ENCODE measurements at places on chromosomes 3 and 15. TPM values are rescaled to one million over a fixed set of nuclear protein-coding genes. Genes with fewer than 3 reads are reported as not detected.
A peak's percentile ranks its signal among the peaks of the same experiment; 100 is the strongest.

FBXO40 gene
- polyA plus RNA-seq, result not detected

DNA sequence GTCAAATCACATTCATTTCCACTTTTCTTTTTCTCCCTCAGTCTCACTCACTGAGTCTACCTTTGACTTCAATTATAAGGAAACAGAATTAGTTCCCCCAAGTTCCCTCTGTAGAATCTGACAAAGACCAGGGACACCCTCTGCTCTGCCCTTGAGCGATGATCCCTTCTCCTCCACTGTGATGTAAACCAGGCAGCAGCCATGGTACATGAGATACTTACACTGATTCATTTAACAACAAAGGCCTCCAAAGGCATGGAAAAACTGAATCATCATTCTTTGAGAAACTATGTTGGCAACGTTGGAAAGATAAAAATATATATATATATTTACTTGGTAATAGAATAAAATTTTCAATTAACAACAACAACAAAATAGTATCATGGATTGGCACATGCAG lies 84.1 kb downstream of the P3H2 start:
- H3K27me3 ChIP-seq, result peaks cover 3% of the 10 kb centered on the region
- DNase-seq, result no peak
- no peak overlapping the region for H3K27ac ChIP-seq
- H3K4me1 ChIP-seq, result no peaks in the 10 kb centered on the region

DNA sequence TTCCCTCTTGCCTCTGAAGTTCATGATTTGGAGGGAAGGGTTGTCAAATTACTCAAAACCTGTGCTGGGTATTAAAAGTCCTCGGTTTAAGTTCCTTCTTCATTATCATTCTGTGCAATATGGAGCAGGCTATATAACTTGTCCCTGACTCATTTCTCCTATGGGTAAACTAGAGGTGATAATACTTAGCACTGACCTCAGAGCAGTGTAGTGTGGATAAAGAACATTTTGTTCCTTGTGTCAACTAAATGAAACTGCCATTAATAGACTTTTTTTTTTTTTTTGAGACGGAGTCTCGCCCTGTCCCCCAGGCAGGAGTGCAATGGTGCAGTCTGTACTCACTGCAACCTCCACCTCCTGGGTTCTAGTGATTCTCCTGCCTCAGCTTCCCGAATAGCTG lies 2.2 kb upstream of the BBX start:
- no peak for DNase-seq
- H3K27ac ChIP-seq, result no peak overlapping the region
- no peaks in the 10 kb centered on the region for H3K27me3 ChIP-seq
- peaks cover 17% of the 10 kb centered on the region for H3K4me1 ChIP-seq
- H3K4me3 ChIP-seq, result no peak overlapping the region
- H3K36me3 ChIP-seq, result no peaks in the 10 kb centered on the region

- no peaks in the 10 kb centered on the region for H3K4me1 ChIP-seq
- H3K27ac ChIP-seq, result no peak overlapping the region
- H3K36me3 ChIP-seq, result no peaks in the 10 kb centered on the region
- H3K4me3 ChIP-seq, result no peak overlapping the region
These were observed 155.5 kb downstream of the POLR2M start for GRCh38 chr15:57861815-57862586.

GRCh38 chr15:52657338-52657737 lies 21.9 kb downstream of the ATOSA start:
- peaks cover 4% of the 10 kb centered on the region for H3K4me1 ChIP-seq
- no peaks in the 10 kb centered on the region for H3K36me3 ChIP-seq
- DNase-seq, result no peak
- H3K4me3 ChIP-seq, result no peak overlapping the region

DNA sequence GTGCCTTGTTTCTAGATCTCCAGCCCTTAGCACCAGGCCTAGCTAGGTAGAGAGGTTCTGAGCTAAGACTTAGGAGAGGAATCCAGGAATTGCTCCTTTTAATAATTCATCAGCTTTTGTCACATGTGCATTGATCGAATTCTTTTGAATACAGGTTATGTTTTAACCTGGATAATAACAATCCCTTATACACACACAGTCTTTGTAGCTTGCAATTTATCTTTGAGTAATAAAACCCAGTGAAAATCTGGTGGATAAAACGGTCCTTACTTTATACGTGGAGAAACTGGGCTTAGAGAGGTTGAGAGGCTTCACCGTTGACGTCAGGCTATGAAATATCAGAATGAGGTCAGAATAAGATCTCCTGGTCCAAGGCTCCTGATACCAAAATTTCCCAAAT lies 7.2 kb upstream of the SCN10A start:
- H3K27ac ChIP-seq, result no peak overlapping the region
- H3K36me3 ChIP-seq, result no peaks in the 10 kb centered on the region
- no peaks in the 10 kb centered on the region for H3K4me1 ChIP-seq

DNA sequence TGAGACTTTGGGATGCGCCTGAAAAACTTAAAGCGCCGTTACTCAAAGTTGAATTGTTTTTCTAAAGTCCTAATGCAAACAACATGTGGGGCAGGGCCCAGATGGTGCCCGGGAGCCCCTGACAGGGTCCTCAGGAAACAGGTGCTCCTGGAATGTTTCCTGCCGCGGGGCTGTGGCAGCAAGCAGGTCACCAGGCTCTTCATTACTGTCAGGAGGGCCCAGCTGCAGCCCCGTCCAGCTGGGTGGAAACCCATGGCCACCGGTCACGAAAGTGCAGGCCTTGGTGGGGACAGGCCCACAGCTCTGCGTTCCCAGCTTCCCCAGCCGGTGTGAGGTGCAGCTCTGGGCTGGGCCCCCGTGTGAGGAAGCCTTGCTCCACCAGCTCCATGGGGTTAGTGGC lies 63.9 kb upstream of the GATA2 start:
- no peaks in the 10 kb centered on the region for H3K4me1 ChIP-seq
- no peak for DNase-seq
- no peaks in the 10 kb centered on the region for H3K36me3 ChIP-seq
- peaks cover 54% of the 10 kb centered on the region for H3K27me3 ChIP-seq

DNA sequence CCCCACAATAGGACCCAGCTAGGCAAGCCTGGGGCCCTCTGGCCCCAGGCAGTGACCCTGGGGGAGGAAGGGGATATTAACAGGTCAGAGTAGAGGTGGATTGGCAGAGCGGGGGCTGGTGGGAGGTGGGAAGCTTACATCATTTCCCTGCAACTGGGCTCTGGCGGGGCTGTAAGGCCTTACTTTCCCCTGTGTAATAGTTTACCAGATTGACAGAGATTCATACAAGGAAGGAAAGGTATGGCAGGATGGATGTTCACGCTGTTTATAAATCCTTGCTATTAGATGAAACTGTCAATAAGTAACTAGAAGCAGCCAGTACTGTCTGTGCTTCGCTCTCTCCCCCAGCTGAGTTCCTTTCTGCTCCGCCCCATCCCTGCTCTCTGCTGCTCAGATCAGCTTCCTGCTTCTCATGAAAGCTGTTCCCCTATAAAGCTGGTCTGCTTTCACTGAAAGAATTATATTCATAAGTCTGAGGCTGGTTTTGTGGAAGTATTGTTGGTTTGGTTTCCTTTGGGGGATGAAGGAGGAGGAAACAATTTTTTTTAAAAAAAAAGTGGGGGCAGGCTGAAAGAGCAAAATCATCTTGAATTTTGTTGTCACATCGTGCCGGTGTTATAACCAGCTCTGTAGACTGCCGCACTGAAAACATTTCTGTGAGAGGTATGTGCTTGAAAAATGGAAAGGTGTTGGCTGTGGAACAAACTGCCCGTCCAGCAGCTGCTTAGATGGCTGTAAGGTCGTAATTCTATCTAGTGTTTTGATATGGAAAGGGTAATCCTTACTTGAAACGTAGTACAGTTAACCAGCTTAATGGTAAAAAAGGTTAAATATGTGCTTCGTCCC lies 76.4 kb downstream of the BBX start:
- peak overlapping the region; percentile 67 for H3K4me3 ChIP-seq
- H3K27ac ChIP-seq, result peak overlapping the region; percentile 66
- H3K4me1 ChIP-seq, result peaks cover 59% of the 10 kb centered on the region
- DNase-seq, result peak; percentile 30

DNA sequence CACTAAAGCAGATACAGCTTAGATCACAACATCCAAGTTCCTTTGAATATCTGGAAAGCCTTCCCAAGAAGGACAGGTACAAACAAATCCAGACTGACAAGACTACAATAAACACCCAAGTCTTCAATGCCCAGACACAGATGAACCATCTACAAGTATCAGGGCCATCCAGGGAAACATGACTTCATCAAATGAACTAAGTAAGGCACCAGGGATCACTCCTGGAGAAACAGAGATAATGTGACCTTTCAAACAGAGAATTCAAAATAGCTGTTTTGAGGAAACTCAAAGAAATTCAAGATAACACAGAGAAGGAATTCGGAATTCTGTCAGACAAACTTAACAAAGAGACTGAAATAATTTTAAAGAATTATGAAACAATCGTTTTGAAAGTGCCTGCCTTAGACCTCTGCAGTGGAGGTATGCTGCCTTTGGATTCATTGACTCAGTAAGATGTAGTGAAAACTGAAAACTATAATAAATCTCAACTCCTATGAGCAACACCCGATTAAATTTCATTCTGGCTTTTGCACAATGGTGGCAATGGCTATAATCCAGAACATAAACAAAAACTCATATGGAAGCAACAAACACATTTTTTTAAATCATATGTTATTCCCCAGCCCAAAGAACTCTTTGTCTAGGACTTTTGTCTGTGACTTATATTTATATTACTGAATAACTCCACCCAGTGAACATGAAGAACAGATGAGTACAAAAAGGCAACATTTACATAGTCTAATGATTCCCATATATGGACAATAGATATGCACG lies 12.6 kb upstream of the COL8A1 start:
- no peak overlapping the region for H3K27ac ChIP-seq
- H3K36me3 ChIP-seq, result no peaks in the 10 kb centered on the region
- DNase-seq, result no peak

CCNB2 gene
- polyA plus RNA-seq, result not detected

DNA sequence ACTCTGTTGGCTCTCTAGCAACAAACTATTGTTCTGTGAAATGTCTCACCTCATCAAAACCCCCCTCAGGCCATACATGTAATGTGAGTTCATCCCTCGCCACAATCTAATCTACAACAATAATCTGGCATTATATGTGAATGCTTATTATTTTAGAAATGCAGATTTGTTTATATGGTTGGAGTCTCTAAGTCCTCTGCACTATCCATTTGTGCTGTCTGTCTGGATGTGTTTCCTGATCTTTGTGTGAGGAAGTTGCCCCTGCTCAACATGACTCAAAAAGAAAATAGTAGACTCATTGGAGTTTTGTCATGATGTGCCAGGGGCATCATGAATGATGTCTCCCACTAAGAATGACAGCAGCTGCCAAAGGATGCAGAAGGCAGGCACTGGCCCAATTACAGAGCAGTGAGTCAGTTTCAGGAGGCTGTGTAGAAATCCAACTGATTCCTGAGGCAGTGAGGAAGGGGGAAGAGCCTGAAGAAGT lies 161.6 kb upstream of the PDZRN3 start:
- no peaks in the 10 kb centered on the region for H3K36me3 ChIP-seq
- no peaks in the 10 kb centered on the region for H3K4me1 ChIP-seq
- DNase-seq, result no peak

COLQ gene
- polyA plus RNA-seq, result not detected

- H3K27ac ChIP-seq, result no peak overlapping the region
- no peaks in the 10 kb centered on the region for H3K27me3 ChIP-seq
- H3K4me1 ChIP-seq, result peaks cover 13% of the 10 kb centered on the region
- H3K36me3 ChIP-seq, result no peaks in the 10 kb centered on the region
These were observed 38.8 kb downstream of the SATB1 start for GRCh38 chr3:18386274-18386890.

- DNase-seq, result no peak
- H3K36me3 ChIP-seq, result no peaks in the 10 kb centered on the region
- no peak overlapping the region for H3K27ac ChIP-seq
- no peak overlapping the region for H3K4me3 ChIP-seq
These were observed 35.2 kb upstream of the RFTN1 start for GRCh38 chr3:16548721-16549120.

NPAP1 gene
- not detected for polyA plus RNA-seq

DNAH1 gene
- polyA plus RNA-seq, result 0.53 TPM

DNA sequence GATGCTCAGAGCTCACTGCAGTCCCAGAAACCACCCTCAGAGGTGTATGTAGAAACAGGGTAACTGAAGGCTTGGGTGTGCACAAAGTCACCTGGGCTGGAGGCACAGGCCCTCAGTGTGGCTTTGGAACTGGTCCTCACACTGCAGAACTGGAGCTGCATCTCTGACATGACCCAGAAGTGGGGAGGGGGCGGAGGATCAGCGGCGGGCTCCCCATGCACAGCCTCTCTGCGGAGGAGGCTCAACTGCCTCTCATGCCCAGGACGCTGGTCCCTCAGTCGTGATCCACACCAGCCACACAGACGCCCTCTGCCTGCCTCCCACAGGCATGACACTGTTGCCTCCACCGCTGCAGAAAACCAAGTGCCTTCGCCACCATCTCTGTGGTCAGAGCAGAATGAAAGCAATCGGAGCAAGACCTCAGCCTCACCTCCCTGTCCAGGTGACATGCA lies 73.7 kb downstream of the TM2D3 start:
- peaks cover 15% of the 10 kb centered on the region for H3K36me3 ChIP-seq
- H3K4me3 ChIP-seq, result no peak overlapping the region
- H3K4me1 ChIP-seq, result no peaks in the 10 kb centered on the region
- no peak overlapping the region for H3K27ac ChIP-seq
- H3K27me3 ChIP-seq, result peaks cover 35% of the 10 kb centered on the region

NOX5 gene
- polyA plus RNA-seq, result not detected

- no peaks in the 10 kb centered on the region for H3K36me3 ChIP-seq
- H3K4me1 ChIP-seq, result peaks cover 73% of the 10 kb centered on the region
- H3K4me3 ChIP-seq, result no peak overlapping the region
- H3K27me3 ChIP-seq, result no peaks in the 10 kb centered on the region
- no peak overlapping the region for H3K27ac ChIP-seq
These were observed 5.8 kb downstream of the PRKCD start for GRCh38 chr3:53166781-53167291.

GP9 gene
- 6.2 TPM for polyA plus RNA-seq

GRCh38 chr3:81293156-81293555 lies 468.3 kb downstream of the GBE1 start:
- no peak for DNase-seq
- H3K36me3 ChIP-seq, result no peaks in the 10 kb centered on the region
- H3K27ac ChIP-seq, result no peak overlapping the region
- no peaks in the 10 kb centered on the region for H3K4me1 ChIP-seq
- H3K27me3 ChIP-seq, result no peaks in the 10 kb centered on the region

DNA sequence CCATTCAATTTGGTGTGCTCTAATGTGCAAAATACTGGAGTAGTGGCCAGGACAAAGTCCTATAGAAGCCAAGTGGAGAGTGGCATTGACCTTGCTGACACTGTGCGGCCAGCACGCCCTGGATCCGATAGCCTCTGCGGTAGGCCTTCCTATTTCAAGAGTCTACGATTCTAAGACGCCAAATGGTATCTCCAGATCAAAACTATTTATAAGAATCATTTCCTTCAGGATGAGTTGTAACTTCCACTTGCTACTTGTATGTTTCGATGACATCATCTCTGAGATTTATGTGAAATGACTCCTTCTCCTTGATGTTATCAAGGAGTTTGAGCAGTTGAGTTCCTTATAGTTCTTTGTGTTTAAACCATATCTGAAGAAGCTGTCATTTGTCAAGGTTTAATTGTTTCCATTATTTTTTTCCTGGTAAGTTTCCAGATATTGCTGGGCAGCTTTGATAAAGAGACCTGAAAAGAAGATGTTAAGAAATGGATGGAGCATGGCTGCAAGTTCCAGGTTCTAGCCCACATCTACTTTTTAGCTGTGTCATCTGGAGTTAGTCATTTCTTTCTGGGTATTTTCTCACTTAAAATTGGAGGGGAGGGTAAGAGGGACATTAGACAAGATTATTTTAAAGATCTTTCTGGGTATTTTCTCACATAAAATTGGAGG lies 71.8 kb downstream of the TMEM44 start:
- peaks cover 20% of the 10 kb centered on the region for H3K27me3 ChIP-seq
- DNase-seq, result no peak
- no peaks in the 10 kb centered on the region for H3K36me3 ChIP-seq
- H3K4me1 ChIP-seq, result peaks cover 5% of the 10 kb centered on the region

GRCh38 chr3:151919446-151919845 lies 46.0 kb downstream of the SUCNR1 start:
- no peak for DNase-seq
- no peak overlapping the region for H3K27ac ChIP-seq
- H3K4me1 ChIP-seq, result no peaks in the 10 kb centered on the region
